ENCODE measurements at places on chromosomes 4 and X. TPM values are rescaled to one million over a fixed set of nuclear protein-coding genes. Genes with fewer than 3 reads are reported as not detected.

The ACOX3 gene
- 14.0 TPM for total RNA-seq

The CPE gene
- 43.6 TPM for total RNA-seq

The PAGE2B gene
- total RNA-seq: not detected

The TCP11X2 gene
- total RNA-seq: 0.88 TPM

The GPC3 gene
- 1,039 TPM for total RNA-seq

The MCF2 gene
- 0.09 TPM for total RNA-seq

The ARFIP1 gene
- total RNA-seq: 46.1 TPM

The FAM184B gene
- total RNA-seq: 0.03 TPM

The SYTL4 gene
- 0.39 TPM for total RNA-seq

GRCh38 chr4:102493794-102494193, 7.4 kb upstream of the NFKB1 start:
- DNase-seq: no peak

DNA sequence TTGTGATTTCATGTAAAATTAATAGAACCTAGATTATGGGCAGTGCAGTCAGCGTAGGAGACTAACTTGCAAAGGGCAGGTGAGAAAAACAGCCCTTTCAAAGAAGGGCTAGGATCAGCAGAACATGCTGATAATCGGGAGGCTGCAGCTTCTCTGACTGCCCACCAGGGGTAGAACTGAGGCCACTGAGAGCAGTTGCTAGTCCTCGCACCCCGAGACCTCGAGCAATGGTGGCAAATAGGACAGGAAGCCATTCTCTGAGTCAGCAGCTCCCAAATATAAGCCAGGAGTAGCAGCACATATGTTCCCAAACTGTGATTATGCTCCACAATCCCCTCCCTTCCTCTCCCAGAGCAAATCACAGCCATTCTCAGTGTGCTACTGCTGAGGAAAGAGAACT, 186.5 kb downstream of the MSL3 start:
- DNase-seq: peak; percentile 57

GRCh38 chrX:69900491-69900890, 149.2 kb downstream of the AWAT2 start:
- DNase-seq: no peak

DNA sequence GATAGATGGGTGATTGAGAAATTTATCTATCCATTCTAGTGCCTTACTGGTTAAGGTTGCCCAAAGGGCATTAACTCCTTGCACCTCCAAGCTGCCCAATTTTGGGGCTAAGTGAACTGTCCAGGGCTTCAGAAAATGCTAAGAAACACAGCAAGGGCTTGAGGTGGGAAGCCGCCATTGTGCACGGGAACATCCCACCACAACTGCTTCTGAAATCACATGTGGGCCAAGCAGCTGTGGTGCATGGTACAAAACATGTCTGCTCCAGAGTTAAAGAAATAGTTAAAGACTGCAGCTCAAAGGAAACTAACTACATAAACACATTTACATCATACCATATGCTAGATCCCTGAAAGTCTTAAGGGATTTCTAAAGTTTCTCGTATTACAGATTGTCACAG, 144.3 kb upstream of the NDST3 start:
- DNase-seq: no peak

DNA sequence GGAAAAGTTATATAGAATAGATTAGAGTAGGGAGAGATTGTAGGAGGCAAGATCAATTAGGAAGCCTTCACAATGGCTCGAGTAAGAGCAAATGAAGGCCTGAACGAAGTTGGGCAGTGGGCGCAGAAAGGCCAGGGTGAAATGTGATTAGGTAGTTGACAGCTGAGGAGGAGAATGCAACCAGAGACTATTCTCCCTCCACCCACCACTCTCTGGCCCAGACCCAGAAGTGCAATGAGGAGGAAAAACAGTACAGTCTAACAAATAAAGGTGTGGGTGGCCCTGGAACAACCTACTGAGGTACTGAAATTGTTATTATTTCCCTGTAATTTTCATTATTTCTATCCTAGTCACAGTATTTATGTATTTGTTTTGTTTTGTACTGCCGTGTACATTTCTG, 176.7 kb downstream of the SLC39A8 start:
- no peak for DNase-seq

DNA sequence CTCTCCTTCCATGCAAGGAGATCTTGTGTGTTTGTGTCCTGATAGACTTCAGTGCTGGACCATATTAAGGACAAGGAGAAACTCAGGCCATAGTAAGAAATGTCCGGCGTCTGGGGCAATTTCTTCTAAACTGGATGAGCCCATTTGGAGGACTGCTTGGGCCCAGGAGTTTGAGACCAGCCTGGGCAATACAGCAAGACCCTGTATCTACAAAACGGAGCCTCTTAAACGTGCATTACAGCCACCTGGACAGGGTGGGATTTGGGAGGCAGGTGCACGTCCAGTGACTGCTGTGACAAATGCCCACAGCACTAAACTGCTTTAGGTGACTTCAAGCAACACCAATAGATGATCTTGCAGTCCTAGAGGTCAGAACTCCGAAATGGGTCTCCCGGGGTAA, 311.9 kb downstream of the DHRSX start:
- no peak for DNase-seq

DNA sequence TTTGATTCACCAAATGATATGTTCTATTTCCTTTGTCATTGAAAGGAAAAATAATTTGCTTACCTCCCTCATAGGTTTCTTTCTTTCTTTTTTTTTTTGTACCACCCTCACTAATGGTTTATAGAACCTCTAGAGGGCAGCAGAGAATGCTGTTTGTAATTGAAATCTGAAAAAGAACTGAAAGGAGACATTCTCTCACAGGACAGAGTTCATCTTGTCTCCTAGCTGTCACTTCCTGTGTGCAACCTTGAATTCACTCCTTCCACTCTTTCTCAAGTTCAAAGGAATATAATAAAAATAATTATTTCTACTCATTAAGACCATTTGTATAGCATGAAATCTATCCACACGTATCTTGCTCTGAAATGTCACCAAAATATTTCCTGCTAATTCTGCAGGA, 51.0 kb downstream of the GUCY1B1 start:
- peak; percentile 77 for DNase-seq

DNA sequence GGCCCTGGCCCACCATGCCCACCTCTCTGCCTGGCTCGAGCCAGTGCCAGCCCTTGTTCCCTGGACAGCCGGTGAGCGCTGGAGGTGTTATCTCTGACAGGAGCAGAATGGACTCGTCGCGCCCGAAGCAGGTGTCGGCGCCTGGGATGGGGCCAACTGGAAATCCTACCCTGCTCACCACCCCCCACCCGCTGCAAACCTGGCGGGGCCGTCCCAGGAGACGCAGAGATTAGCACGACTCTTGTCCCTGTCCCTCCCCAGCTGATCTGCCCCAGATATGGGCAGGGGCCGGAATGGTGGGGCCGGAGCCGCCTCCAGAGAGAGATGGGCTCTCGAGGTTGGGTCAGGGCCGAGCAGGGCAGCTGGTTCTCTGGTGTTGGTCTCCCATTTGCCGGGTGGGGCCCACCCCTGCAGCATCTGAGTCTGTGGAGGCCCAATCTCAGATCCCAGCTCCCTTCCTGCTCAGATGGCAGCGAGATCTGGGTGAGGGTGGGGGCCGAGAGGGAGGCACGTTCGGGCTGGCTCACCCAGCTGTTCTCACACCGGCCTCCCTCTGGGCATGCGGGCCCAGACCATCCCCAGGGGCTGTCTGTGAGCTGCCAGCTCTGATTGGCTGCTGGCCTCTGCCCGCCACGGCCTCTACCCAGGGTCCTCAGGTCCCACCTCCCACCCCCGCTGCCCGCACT, 20.1 kb upstream of the FGFR3 start:
- DNase-seq: no peak

All from neural progenitor cell (in vitro differentiated cells).